ENCODE measurements at places on chromosomes 5 and 9. TPM values are rescaled to one million over a fixed set of nuclear protein-coding genes. Genes with fewer than 3 reads are reported as not detected.

TAF11L5 gene
- total RNA-seq = not detected

LCN15 gene
- total RNA-seq = not detected

DNA sequence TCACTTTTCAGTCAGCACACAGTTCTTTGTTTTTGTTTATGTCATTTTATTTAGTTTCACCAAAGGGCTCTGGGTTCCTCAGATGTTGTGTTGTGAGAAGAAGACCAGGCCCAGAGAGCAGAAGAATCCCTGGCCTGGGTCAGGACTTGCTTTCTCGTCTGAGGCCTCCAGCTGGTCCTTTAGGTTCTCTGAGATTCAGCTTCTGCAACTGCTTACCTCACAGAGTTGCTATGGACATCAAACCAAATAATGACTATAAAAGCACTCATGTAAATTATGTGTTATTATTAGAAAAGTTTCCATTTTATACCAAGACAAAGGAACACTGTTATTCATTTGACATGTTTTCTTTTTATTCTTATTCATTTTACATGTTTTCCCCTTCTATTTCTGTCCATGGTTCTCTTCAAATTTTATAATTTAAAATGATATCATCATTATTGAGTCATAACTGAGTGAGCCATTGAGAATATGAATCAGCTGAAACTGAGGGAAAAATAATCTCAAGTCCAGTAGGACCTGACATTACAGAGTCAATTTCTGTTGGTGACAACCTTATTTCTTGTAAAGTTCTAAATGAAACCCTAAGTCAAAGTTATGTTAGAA is 44.0 kb upstream of the GLRX start:
- DNase-seq = no peak

GRCh38 chr5:109173036-109173794 is 236.6 kb downstream of the PJA2 start:
- no peak for DNase-seq

- DNase-seq = no peak
These were observed 515 bp downstream of the UTP15 start for GRCh38 chr5:73565969-73566547.

GRCh38 chr5:91977579-91977978 is 594.5 kb upstream of the ARRDC3 start:
- no peak for DNase-seq

- DNase-seq = no peak
These were observed 156.7 kb upstream of the TLX3 start for GRCh38 chr5:171152382-171152781.

- no peak for DNase-seq
These were observed 197.4 kb downstream of the WDR70 start for GRCh38 chr5:37576552-37576951.

DNA sequence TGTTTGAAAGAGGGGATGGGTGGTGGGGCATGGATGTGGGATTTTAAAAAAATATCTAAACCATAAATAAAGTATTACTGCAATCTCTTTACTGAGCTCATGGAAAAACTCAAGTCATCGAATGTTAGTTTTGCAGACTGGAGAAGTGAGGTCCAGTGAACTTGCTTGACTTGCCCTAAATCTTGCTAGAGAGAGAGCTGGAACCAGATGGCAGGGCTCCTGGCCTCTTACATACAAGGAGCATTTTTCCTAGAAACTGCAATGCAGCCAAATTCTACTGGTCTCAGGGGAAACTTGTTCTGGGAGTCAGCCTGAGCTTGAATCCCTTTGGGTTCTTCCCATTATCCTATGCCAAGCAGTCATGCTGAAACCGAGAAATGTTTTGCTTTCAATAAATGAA is 2.9 kb upstream of the TGFBI start:
- no peak for DNase-seq

DNA sequence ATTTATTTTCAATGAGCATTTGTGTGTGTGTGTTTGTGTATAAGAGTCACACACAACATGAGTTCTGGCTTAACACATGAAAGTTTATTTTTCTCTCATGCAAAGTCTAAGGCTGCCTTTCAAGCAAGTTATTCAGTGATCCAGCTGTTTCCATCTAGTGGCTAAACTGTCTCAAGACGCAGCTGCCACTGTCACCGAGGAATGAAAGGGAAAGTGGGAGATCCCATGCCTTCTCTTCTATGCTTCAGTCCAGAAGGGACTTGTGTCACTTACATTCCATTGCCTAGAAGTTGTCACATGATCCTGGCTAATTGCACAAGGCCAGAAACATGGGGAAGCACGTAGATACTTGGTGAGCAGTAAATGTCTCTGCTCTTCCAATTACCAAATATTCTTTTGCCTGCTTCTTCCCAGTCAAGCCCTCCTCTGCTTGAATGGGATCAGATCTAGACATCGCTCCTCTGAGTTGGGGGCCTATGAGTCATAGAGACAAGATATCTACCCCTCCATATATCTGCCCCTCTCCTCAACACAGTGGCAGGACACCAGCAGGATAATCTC is 30.4 kb upstream of the SLIT3 start:
- no peak for DNase-seq

GRCh38 chr5:125679522-125679921 is 743.7 kb upstream of the GRAMD2B start:
- DNase-seq = no peak

Measured in activated CD4-positive, alpha-beta memory T cell treated with anti-CD3 and anti-CD28 coated beads for 36 hours (primary cell).